ENCODE measurements at places on chromosomes 11 and 22.

GRCh38 chr11:132427611-132428010 is 1057.2 kb downstream of the NTM start:
- no peak for DNase-seq

DNA sequence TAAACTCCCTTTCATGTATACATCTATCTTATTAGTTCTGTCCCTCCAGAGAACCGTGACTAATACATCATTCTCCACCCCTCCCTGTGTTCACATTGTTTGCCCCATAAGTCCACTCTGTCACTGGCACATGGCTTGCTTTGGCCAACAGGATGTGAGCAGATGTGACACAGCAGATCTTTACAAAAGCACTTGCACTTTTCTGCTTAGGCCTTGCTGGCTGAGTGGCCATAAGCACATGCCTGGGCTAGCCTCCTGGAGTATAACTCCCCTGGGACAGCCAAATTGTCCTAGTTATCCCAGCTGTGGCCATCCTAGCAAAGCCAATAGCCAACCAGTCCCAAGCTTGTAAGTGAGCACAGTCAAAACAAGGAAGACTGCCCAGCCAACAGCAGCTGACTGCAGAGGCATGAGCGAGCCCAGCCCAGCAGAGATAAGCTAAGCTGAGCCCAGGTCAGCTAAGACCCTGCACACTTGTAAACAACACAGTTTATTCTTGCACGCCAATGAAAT is 9.7 kb upstream of the RCN1 start:
- DNase-seq: no peak

GRCh38 chr11:78773077-78773476 is 198.4 kb upstream of the NARS2 start:
- DNase-seq: no peak

DNA sequence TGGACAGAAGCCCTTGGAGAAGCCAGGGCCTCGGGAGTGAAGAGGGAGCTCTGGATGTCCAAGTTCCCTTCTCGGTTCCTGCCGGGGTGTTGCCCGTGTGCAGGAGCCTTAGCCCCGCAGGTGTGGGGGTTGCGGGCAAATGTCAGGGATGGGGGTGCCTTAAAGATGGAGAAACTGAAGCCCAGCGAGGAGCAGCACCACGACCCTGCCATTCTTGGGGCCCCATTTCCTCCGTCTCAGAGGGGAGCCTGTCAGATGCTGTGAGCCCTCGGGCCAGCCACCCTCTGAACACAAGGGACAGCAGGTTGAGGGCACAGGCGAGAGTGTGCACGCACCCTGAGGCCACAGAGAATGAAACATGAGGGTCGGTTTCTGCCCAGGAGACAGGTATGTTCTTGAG is 6.3 kb downstream of the OSBPL5 start:
- no peak for DNase-seq

DNA sequence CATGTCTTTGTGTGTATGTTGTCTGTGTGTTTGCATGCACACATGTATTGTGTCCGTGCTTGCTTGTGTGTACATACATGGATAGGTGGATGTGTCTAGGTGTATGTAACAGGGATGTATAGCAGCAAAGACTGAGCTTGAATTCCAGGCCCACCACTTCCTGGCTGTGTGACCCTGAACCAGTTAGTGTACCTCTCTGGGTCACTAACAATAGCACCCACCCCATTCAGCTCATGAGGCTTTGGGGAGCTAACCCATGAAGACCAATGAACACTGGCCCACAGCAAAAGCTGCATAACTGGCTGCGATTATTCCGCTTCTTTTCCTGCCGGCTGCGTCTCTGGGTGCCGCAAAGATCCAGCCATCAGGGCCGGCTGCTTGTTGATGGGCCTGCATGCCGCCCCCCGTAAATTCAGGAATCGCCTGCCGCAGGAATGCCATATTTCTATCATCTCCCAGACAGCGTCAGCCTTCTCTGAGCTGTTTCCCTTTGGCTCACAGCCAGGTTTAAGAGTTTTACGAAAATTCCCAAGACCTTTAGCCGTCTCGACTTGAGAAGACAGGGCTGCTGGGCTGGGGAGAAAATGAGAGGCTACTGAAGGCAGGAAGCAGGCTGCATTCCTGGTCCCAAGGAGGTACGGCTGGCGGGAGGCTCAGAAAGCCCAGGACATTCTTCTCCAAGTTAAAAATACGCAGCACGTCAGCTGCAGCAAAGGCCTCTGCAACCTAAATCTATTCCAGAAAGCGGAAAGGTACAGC is 224.6 kb downstream of the MN1 start:
- no peak for DNase-seq

DNA sequence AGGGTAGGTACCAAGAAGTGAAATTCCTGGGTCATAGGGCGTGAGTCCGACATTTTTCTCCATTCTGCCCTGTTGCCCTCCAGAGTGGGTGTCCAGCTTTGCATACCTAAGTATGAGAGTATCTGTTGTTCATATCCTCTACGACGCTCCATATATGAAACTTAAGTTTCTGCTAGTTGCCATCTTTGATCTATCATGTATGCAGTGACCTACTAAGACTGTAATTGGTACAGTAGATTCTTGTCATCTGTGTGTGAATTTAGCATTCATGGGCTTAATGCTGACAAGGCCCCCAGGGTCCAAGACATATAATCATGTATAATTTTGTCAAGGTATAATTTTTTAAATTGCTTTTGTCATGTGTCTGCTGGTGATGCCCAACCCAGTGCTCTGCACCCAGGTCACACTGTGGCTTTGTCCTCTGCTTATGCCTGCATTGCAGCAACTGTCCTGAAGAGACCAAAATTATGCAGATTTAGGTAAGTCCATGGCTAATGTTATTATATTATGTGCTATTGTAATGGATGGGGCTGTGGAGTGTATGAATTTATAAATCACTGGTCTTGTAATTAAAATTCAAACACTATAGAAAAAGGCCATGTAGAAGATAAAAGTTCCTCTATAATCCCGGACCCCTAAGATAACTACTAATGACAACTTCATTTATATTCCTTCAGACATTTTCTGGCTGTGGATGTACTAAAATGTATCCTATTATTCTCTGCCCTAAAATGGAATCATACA is 12.2 kb downstream of the NEAT1 start:
- peak; percentile 2 for DNase-seq

DNA sequence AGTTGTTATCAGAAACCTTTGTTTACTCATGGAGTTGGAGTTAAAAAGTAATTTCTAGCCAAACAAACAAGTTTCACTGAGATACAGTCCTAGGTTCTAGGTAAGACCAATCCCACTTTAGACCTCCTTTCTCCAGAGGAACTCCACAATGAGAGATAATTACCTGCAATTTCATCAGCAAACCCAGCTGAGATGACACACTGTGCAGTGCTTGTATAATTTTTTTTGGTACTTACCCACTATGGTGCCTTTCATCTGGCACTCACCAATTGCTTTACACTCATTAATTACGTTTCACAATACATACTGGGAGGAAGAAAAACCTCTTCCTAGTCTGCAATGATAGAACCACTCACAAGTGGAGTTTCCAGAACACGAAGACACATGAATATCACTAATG is 1.8 kb upstream of the MUC15 start:
- no peak for DNase-seq

DNA sequence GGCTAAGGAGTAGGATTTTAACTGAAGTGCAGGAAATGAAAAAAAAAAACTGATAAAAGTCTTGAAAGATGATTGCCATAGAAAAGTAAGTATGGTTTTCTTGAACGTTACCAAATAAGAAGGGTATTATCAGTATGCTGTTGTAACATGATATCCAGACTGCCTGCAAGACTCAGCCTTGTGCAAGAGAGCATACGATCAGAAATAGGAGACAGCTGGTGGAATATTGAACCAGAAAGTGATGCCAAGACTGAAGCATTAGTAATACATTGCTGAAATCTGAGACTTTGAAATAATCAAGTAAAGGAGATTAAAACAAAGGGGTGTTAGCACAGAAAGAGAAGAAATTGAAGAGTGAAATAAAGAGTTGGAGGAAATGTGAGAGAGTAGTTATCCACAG is 452.7 kb upstream of the CNTN5 start:
- DNase-seq: no peak

DNA sequence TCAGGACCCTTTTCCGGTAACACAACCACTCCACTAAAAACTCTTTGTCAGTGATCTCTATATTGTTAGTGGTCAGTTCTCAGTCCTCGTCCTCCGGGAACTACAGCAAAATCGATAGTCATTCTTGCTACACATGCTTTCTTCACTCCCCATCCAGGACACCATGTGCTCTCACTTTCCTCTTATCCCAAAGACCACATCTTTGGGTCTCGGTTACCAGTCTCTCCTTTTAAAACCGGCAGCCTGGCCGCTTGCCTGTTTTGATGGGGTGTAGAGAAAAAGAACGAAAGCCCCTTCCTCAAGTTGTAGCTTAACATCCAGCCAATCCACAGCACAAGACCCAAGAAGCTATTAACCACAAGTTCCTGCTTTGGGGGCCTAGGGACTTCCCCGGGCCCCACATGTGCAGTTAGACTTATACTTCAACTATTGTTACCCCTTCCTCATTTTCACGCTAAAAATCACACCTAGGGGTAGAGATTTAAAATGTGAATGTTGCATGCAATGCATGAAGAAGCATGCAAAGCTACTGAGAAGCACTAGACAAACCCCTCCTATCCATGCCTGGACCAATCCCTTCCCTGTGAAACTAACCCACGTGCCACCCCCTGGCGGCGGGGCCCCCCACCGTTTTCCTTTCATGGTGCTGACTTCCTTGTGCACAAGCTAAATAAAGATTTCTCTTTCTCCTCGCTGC is 1.5 kb upstream of the TOLLIP start:
- no peak for DNase-seq

DNA sequence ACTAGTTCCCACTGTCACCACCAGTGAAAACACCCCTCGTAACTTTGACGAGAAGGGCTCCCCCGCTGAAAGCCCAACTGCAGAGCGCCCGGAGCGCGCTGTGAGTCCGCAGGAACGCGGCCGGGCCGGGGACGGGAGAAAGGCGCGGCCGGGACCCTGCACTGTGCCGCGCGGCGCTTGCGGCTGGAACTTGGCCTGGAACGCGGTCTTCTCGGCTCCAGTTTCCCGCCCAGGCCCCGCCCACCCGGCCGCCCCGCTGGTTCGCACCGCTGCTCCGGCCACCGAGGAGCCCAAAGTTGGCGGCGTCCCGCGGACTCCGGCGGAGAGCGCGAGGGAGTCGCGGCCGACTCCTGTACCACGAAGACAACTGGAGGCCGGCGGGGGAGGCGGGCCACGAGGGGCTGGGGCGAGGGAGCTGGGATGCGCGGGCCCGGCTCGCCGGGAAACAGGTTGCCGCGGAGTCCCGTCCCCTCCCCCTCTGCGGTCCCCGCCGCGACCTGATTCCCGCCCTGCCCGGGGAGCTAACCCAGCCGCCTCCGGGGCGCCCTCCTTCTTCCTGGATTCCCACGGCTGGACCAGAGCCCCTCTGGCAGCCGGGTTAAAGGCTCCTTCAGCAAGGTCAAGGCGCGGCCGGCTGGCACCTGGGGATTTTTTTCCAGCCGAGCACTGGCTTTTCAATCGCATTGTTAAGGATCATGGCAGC is 3.4 kb downstream of the TENM4 start:
- DNase-seq: peak; percentile 60

- no peak for DNase-seq
These were observed 43.8 kb downstream of the TRIOBP start for GRCh38 chr22:37740455-37741311.

Measured in HAP-1 (cell line).